ENCODE measurements at places on chromosomes 1 and 21.

DNA sequence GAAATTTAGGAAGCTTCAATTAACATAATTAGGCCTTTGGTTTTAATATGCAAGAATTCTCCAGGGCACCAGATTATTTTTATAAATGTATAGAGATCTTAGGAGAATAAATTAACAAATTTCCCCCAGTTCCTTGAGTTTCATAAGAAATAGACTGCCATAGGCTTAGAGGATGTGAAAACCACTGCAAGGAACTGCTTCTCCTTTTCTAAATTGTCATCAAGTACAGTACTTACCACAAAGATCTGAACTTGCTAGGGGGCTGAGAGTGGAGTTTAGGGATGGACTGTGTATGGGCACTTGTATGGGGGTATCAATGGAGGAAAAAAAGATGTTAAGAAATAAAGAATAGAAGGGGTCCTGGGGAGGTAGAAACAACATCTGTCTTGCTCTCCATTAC, 31.1 kb downstream of the LHX8 start:
- DNase-seq: no peak

DNA sequence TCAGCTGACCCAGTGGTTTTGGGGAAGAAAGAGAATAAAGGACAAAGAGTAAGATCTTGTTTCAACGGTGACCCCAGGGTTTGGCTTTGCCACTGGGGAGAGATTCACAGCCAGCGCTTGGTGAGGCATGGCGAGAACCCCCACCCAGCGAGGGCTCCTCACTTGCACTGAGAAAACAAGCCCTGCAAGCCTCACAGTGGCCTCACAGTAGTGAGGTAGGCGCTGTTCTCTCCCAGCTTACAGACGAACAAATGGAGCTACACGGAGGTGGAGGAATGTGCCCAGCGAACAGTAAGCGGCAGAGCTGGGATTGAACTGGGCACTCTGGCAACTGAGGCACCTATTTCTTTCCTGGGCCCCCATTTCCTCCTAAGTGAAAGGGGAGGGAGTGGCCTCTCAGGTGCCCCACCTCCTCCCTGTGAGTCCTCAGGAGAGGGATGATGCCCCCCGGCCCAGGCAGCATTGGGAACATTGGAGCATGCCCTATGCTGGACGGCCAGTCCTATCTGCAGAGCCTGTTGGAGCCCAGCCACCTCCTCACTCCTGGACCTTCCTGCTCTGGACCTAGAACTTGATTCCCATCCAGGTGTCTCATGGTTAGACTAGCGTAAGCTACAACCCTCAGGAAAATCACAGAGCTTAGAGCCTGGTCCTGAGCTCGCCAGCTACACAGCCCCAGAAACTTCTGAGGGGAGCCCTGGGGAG, 73.4 kb upstream of the EDN2 start:
- no peak for DNase-seq

GRCh38 chr1:47926461-47926999, 70.7 kb downstream of the TRABD2B start:
- no peak for DNase-seq

DNA sequence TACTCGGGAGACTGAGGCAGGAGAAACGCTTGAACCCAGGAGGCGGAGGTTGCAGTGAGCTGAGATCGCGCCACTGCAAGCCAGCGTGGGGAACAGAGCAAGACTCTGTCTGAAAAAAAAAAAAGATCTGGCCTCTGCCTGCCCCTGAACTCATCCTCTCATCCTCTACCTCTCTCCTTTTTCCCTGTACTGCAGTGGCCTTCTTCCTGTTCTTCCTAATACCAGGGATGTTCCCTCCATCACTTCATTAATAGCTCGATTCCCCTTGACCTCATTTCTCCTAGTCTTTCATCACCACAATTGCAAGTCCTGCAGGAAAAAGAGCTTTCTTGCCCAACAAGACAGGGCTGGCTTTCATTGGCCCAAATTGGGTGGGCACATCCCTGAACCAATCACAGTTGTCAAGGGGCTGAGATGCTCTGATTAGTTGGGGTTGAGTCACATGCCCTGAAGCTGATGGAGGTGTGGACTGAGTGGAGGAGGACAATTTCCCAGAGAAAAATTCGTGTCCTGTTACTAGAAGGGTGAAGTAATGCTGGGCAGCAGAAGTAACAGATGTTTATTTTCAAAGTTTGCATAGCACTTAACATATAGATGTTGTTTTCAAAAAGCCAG, 86.8 kb upstream of the PUM1 start:
- no peak for DNase-seq

DNA sequence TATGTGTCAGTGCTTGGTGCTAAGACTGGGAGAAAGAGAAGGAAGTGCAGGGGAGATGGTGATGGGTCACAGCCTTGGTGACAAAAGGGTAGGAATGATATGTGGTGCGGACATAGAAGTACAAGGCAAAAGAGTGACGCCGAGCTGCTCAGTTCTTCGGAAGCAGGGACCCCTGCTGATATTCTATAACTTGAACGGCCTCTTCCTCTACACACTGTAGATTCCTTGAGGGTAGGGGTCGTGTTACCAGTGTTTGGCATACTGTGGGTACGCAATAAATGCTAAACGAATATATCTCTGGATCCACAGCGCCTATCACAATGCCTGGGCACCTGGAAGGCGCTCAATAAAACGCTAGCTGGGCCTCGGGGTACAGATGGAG, 488 bp downstream of the DBT start:
- no peak for DNase-seq

DNA sequence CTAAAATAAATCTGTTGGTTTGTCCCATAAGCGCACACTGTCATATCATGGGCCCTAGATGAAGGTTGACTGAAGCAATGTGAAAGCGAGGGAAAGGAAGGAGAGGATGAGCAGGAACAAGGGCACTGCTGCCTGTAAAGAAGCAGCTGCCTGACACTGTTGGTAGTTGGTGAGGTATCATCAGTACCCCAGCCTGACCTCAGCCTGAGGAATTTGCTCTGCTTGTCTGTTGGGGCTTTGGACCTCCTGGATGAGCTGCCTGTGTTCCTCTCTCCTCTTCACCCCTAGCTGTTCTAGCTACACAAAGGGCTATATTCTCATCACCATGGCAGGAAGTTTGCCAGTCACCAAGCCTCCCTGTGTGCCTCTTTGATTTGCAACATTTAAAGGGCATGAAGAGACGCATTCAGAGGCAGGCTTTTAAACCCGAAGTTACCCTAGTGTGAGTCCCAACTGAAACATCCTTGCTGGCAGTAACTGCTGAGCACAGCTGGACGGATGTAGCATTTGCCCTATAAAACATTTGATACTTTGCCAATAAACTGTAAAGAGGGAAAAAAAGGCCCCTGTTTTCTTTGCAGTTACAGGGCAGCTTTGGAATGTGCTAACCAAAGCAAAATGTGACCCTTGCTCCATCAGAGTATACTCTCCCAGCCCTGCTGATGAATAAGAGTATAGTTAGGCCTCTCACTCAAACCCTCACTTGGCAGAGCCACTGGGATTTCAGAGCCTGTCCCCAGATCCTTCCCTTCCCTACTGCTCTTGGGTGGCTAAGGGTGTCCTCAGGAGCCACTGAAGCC, 22.2 kb upstream of the SPATA6 start:
- no peak for DNase-seq

DNA sequence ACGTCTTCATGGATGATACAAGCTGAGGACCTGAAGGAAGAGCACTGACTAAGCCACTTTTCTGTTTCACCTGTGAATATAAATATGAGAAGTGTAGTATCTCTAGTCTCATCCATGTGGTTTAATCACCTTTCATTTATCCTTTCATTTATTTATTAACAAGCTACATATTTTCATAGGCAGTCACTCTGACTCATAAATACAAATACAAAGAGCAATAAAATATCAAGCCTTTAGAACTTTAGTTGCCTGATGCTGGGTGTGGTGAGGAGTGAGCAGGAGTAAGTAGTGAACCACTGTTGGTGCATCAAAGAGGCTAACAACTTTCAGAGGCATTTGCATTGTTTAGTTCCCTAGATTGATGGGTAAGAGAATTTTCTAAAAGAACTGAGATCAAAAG, 269.0 kb upstream of the C1orf87 start:
- no peak for DNase-seq

GRCh38 chr1:27990920-27991537, 31.3 kb downstream of the XKR8 start:
- no peak for DNase-seq

GRCh38 chr1:147794570-147794969, 34.2 kb upstream of the GJA5 start:
- DNase-seq: no peak

DNA sequence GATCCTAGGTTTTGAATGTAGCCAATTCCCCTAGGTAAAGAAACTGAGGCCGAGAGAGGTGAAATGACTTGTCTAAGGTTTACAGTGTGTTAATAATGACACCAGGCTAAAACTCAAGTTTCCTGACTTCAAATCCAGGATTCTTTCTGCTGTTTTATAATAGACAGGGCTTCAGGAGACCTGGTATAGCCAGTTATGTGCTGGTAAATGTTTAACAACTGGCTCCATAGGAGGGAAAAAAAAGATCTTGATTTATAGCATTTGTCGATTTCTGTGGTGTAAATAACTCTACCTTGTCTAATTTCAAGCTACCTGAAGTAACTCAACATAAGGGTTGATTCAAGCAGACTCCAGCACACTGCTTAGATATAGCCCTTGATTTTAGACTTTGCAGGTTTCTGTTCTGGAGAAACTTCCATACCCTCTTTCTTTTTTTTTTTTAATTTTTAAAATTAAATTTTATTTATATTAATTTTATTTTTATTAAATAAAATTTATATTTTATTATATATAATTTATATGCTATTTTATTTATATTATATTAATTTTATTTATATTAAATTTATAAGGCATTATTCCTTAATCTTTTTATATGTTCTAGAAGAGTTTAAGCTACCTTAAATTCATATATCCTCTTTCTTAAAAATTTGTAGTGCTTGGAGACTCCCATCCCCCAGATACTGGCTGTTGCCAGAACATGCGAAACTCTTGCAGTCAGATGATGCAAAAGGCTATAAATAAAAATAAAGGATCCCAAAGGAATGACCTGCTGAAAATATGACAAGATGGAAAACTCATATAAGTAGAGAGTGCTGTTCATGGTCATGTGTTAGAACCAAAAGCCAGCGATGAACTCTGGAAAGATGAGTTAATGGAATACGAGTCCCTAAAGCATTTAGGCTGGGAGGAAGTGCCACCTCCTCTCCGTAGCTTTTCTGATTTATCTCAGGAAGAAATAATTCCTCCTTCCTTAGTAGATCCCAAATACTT, 35.4 kb upstream of the SRSF10 start:
- DNase-seq: no peak

DNA sequence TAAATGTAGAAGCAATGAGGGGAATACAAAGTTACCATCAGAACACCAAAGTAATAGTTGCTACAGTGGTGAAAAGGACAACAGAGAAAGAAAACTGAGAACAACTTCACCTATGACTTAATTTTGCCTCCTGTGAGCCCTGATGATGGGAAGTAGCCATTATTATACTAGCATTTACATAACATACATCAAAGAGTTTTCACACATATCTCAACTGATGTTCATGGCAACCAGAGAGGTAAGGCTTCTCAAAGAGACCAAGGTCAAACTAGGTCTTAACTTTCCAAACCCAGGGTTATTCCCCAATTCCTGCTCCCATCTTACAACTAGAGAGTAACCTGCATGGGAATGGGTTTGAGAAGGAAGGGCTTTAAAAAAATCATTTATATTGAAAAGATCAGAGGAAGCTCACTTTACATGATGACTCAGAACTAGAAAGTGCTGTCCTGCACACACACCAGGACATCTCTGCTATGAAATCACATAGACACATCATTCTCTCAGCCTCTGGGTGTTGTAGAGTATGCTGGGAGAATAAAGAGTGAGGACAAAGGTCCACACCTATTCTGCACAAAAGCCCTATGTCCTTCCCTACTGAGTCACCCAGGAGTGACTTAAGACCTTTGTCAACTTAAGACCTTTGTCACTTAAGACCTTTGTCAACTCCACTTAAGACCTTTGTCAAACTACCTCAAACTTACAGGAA, 179.7 kb downstream of the TNFSF18 start:
- DNase-seq: no peak

DNA sequence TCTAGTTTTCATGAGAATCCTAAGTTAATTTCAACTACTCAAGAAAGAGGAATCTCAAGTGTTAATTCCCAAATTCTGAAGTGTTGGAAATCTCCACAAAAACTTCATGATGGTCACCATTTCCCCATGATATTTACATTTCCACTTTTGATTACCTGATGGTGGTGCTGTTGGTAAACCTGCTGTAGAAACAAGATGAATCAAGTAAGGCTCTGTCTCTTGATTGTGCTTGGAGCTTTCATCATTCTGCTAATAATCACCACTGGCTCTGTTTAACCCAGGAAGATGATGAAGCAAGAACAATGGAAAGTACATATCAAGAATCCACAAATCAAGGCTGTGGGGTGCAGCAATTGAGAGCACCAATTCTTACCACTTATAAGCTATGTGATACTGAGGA, 77.8 kb downstream of the C4BPA start:
- no peak for DNase-seq

GRCh38 chr1:230215529-230215928, 148.5 kb downstream of the GALNT2 start:
- DNase-seq: no peak

- no peak for DNase-seq
These were observed 121.8 kb downstream of the HMGB4 start for GRCh38 chr1:33985656-33986055.

- no peak for DNase-seq
These were observed 926.6 kb downstream of the LTN1 start for GRCh38 chr21:28066076-28066475.

- no peak for DNase-seq
These were observed 86.2 kb downstream of the STUM start for GRCh38 chr1:226634611-226635246.

GRCh38 chr1:116412898-116413297, 39.9 kb downstream of the ATP1A1 start:
- no peak for DNase-seq

- DNase-seq: no peak
These were observed 16.4 kb downstream of the TP73 start for GRCh38 chr1:3668585-3669300.

- no peak for DNase-seq
These were observed 5.1 kb upstream of the PTPRC start for GRCh38 chr1:198633675-198634121.

- no peak for DNase-seq
These were observed 81.6 kb upstream of the SSX2IP start for GRCh38 chr1:84771895-84772294.

DNA sequence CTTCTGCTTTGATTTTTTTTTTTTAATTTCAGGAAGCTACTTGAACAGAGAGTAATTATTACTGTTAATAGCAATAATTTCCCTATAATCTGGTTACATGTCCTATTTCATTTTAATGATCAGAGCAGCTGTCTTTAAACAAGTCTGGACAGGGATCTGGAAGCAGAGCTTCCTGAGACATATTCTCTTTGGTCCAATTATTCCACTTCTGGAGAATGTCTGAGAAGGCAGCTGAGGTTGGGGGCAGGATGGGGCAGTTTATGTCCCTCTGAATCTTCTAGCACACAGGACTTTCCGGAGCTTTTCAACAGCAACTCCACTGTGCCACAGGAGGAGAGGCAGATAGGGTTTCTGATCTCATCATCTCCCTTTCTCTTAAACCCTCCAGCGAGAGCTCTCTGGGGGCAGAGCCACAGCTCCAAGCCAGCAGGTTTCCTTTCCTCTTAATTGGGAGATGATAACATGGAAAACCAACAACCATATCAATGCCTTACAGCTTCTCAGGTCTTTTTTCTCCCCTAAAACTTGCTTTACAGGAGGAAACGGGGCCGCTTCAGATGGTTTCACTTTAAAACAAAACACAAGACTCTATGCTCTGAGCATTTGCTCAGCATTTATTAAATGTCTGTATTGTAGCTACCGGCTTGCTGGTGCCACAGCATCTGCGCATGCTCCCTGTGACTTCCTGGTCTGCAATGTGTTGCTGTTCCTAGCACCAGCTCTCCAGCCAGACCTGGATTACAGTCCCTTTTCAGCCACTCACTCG, 425.7 kb upstream of the USP24 start:
- DNase-seq: no peak
